ENCODE measurements at places on chromosomes 2 and 18.

DNA sequence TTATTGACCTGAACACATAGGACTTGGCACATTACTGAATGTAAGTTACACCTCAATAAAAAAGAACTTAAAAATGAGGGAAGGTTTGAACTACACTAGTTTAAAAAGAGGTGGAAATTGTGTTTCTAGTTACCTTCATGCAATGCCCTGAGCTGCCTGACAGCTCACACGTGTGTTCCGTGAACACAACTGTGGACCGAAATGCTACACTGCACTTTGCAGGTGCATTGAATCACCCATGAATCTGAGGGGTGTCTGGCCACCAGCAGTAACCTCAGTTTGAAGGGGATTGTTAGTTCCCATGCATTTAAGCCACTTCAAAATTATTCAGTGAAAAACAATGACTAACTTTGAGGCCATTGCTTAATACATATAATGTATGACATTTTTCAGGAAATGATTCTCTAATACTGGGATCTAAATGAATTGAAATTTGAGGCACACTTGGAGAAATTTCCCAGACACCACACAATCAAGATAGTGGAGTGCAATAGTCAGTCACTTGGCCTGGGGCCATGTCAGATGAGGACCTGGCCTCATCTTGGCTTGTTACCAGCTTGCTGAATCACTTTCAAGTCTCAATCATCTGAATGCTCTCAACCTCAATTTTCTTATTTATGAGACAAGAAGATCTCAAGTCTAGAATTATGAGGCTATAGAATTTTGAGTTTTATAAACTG is 59.3 kb downstream of the MYL12B start:
- DNase-seq: peak; percentile 37

DNA sequence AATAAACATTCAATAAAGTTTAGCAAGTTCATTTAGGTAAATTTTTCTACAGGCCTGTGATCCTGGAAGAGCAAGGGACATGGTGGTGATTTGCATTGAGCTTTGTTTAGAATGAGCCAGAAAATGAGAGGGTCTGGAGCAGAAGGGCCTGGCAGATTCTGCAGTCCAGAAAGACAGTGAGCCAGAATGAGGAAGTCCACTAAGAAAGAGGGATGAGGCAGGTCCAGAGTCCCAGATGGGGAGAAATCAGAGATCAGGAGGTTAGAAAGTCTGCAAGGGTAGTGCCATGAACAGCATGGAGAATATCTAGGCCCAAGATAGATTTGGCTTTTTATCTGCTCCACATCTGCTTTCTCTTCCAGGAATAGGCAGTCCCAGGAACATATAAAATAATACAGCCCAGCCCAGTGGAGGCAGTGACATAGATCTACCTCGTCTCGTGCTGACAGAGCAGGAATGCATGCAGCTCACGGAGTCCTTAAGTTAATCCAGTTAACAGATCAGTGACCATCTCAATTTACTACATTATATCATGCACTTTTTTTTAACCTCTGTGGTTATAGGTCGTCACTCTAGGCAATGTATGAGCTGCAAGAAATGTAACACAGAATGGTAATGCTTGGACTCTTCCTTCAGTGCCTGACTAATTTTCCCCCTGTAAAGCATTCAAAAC is 429.0 kb downstream of the SUCLG1 start:
- no peak for DNase-seq

DNA sequence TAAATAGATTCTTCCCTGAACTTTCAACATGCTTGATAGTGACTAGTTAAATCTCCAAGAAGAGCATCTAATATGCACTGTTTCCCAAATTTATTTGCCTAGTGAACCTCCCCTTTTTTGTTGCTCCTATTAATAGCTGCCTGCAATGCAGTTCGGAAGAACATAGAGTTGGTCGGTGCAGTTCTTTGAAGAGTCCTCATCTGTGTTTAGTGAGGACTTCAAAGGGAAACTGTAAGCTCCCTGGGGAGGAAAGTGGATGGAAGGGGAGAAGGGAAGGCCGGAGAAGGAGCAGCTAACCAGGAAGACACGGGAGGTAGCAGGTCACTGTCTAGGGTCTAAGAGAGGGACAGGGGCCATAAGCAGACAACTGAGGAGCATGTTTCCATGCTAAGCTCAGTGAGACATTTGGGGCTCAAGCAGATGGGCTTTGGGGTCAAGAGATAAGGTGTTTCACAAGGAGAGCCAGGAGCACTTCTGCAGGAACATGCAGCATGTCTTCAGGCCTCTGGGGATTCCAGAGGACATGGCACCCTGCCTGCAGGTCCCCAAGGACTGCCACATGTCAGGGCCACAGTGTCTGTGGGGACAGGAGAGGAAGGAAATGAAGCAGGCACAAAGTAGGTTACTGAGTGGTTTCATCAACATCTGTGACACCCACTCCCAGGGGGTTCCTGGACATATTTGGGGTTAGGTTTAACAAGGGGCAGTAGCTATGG is 48.7 kb upstream of the ANXA4 start:
- DNase-seq: no peak

DNA sequence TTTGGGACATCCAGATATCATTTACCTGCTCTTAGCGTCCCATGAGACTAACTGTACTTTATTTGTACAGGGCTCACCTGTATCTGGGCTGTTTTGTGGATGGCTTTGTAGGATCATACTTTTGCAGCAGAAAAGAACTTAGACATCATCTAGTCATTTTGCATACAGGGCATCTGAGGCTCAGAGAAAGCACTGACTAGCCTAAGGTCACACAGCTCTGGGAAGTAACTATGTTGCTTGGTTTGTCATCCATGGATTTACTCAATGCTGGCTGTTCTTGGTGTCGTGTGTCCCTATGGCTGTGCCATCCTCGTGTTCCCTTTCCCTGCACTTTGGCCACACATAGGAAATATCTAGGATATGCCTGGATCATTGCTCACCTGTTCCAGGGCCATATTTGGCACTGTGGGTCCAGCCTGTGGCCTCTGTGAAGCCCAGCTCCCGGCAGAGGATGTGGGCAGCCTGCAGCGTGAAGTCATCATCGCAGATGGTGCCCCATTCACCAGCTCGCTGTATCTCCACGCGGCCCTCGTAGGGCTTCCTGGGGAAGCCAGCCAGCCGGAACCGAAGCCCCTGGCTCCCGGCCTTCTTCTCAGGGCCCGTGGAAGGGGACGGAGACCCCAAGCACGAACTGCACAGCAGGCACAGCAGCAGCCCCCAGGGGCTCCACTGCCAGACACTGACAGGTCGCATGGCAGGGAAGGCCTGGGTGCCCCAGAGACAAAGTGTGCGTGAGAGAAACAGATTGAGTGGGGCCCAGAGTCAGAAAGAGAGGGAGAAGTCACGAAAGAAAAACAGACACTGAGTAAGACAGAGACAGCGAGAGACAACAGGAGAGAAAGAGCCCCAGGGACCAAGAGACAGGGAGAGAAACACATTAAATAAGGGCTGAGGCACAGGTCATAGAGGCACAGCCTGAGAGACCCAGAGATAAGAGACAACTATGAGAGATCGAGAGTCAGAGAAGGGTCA is 1.5 kb downstream of the LOXL3 start:
- DNase-seq: no peak

GRCh38 chr18:27750014-27750413 is 426.9 kb downstream of the CDH2 start:
- DNase-seq: no peak

GRCh38 chr2:110755491-110756078 is 23.2 kb downstream of the ACOXL start:
- DNase-seq: no peak

DNA sequence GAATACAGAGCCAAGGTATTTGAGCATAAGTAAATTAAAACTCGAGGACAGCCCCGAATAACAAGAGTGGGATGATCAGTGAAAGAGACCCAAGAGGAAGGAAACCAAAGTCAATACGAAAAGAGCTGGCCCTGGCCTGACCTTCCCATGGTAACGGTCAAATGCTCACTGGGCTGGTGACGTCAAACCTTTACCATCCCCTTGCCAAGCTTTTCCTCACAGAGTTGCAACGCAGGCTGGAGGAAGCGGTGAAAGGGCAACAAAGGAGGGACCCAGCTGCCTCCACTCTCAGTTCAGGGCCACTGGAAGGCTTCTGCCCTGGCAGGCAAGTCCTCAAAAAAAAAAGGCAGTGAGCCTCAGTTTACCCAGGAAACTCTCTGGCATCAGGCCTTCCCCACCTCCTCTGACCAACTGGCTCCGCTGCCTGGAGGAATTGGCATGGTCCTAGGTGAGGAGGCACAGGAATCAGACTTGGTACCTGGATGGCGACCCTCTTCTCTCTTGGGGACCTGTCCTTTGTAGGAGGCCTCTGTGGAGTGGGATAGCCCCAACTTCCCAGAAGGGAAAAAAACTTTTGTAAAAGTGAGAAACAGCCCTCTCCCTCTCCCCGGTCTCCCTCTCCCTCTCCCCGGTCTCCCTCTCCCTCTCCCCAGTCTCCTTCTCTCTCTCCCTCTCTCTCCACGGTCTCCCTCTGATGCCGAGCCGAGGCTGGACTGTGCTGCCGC is 212.4 kb downstream of the ANAPC1 start:
- DNase-seq: no peak

- no peak for DNase-seq
Measured at GRCh38 chr2:107174171-107174570, 288.2 kb upstream of the ST6GAL2 start.

DNA sequence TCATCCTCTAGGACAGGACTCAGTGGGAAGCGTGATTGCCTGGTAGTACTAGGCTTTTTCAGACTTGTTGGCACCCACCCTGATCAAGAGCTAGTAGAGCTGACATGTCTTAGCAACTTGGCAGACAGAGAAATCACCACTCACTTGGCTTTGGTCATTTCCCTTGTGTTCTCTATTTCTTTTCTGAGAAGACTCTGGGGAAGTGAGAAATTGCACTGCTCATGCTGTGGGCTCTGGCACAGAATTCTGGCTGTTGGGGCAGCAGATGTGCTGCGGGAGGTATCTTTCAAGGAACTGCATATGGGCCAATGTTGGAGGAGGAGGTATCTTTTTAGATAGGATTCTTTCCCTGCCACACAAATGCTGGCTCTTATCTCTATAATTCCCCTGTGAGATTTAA is 529.1 kb upstream of the MEX3C start:
- no peak for DNase-seq

DNA sequence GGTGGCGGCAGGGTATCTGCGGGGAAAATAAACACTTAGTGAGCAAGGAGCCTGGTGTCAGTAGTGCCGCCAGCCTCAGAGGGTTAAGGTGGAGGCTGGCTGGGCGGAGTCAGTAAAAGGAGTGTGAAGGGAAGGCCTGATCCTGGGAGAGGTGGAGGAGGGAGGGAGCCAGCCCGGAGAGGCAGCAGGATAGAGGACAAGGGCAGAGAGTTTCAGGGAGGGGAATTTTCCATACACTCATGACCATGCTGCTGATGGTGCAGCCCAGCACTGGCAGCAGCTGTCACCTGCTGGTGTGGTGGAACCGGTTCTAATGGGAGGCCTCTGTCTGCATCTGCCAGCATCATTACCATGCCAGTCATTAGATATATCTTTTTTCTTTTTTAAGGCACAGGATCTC is 2.0 kb upstream of the TEX44 start:
- no peak for DNase-seq

DNA sequence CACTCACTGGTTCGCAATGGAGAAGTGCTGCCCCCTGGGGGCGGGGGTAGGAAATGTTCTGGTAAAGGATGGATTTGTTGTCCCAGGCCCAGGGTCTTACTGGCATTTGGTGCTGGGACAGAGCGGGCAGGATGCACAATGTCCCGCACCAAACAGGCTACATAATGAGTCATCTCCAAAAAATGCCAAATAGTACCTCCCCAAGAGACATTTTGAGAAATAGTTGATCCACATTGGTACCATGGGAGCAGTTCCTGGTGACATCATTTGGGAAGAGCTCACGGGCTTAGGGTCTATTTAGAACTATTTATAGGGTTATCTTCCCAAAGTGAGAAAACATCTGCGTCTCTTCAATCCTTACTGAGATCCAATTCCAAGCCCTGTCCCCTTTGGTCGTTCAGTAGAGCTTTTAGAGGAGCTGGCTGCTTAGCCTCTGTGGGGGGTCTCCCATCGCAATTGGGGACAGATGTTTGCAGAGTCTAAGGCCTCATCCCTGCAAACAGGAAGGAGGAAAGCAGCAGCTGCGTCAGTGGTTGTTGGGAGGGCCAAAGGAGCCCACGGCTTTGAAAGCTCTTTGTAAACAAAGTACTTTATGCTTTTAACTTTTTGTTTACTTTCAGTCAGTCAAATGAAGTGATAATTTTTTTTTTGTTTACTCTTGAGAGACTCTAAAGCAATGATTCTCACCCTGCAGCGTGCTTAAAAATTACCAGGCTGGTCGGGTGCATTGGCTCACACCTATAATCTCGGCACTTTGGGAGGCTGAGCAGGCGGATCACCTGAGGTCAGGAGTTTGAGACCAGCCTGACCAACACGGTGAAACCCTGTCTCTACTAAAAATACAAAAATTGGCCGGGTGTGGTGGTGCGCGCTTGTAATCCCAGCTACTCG is 49.3 kb downstream of the GREB1 start:
- peak; percentile 13 for DNase-seq

DNA sequence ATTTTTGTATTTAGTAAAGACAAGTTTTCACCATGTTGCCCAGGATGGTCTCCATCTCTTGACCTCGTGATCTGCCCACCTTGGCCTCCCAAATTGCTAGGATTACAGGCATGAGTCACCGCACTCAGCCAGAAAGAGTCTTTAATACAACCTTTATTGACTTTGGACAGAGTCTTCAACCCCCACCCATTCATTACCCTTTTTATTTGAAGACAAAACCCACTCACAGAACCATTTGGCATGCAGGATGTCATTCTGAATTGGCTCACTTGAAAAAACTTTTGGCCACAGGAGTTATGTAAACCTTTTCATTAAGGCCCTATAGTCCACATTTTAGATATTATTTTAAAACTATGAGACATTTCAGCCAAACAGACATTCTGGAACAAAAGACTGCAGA is 217.9 kb upstream of the RND3 start:
- no peak for DNase-seq

GRCh38 chr2:223221139-223221835 is 169.3 kb downstream of the KCNE4 start:
- DNase-seq: no peak

DNA sequence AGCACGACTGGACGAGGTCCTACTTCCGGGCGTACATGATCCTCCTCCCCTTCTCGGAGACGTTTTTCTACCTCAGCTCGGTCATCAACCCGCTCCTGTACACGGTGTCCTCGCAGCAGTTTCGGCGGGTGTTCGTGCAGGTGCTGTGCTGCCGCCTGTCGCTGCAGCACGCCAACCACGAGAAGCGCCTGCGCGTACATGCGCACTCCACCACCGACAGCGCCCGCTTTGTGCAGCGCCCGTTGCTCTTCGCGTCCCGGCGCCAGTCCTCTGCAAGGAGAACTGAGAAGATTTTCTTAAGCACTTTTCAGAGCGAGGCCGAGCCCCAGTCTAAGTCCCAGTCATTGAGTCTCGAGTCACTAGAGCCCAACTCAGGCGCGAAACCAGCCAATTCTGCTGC is 24.8 kb downstream of the LYPD1 start:
- DNase-seq: no peak

DNA sequence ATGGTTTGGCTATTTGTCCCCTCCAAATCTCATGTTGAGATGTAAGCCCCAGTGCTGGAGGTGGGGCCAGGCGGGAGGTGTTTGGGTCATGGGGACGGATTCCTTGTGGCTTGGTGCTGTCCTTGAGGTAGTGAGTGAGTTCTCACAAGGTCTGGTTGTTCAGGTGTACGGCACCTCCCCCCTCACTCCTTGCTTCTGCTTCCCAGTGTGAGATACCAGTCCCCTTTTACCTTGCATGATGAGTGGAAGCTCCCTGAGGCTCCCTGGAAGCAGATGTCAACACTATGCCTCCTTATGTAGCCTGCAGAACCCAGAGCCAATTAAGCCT is 232.6 kb downstream of the LDLRAD4 start:
- no peak for DNase-seq

GRCh38 chr2:221792971-221793521 is 220.9 kb upstream of the EPHA4 start:
- no peak for DNase-seq

Measured in DMS 273 treated with DMSO at 0.1 percent for 48 hours (cell line).